Peyer's patch (tissue), 4 donors: ENCODE measurements at places on chromosomes 5 and 9. TPM values are rescaled to one million over a fixed set of nuclear protein-coding genes. Genes with fewer than 3 reads are reported as not detected.

DNA sequence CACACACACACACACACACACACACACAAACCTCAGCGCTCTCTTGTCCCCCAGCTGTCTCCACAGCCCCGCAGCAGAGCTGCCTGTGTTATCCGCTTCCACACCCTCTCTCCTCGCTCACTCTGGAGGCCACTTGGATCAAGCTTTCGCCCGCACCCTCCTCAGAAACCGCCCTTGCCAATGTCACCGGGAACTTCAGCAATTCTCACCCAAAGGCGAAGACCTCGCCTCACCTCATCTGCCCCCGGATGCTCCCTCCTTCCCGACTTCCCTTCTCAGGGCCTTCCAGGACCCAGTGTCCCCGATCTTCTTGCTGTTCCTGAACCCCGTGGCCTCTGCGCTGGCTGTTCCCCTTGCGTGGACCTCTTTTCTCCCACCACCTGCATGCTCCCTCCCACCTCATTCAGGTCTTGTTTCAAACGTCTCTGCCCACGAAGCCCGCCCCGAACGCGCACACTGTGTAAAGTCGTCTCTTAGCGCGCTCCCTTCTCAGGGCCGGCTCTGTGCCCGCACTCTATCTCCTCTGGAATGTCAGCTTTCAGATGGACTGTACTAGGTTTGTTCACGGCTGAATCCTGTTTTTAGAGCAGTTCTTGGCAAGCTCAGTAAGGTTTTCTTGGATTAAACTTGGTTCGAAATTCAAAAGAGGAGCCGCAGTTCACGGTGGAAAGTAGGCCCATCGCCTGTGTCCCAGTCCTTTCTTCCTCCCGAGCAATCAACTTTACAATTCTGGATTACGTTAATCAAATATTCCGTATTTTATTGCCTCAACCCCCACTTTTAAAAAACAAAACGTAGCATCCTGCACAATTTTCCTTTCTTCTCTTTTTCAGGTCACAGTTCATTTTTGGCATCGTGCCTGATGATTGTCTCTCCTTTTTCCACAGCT lies 1.0 kb upstream of the TRIM7 start:
- peak overlapping the region; percentile 76 for H3K27ac ChIP-seq
- DNase-seq, result peak; percentile 53
- H3K27me3 ChIP-seq, result no peaks in the 10 kb centered on the region
- H3K36me3 ChIP-seq, result no peaks in the 10 kb centered on the region
- H3K4me1 ChIP-seq, result peaks cover 3% of the 10 kb centered on the region

The TBC1D9B gene
- 175 TPM for total RNA-seq

DNA sequence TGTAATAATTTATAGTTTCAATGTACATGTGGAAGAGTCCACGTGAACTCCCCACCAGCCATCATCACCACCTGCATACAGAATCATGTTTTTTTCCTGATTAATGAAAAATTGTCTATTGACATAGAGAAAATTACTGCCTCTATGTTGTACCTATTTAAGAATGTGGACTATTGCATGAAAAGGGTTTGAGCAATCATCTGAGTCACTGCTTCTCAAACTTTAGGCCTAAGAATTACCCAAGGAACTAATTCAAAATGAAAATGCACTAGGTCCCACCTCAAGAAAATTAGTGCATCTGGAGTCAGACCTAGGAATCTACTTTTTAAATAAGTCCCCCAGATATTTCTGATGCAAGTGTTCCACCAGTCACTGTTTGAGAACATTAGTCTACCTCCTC lies 709.3 kb downstream of the MAT2B start:
- H3K4me1 ChIP-seq, result no peaks in the 10 kb centered on the region
- no peaks in the 10 kb centered on the region for H3K36me3 ChIP-seq
- no peaks in the 10 kb centered on the region for H3K27me3 ChIP-seq
- DNase-seq, result no peak
- H3K27ac ChIP-seq, result no peak overlapping the region
- H3K4me3 ChIP-seq, result no peak overlapping the region

- H3K27ac ChIP-seq, result no peak overlapping the region
- H3K4me1 ChIP-seq, result no peaks in the 10 kb centered on the region
- DNase-seq, result no peak
- H3K4me3 ChIP-seq, result no peak overlapping the region
These were observed 64.1 kb upstream of the RAD23B start for GRCh38 chr9:107218829-107219485.

DNA sequence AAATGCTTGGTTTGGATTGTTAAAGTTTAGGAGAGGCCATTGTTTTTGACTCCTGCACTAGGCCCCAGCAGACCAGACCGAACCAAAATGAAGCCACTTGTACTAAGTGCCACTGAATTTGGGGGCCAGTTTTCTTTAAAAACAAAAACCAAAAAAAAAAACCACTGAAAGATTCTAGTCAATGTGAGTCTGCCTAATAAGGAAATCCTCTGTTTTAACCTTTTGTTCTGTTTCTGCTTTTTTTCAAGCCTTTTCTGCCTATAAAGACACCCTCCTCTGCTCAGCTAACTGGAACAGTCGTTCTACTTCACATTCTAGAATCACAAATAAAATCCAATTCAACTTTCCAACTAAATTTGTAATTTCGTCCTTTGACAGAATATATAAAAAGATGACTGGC lies 64.9 kb downstream of the SERINC5 start:
- H3K4me3 ChIP-seq, result no peak overlapping the region
- DNase-seq, result no peak
- H3K27ac ChIP-seq, result peak overlapping the region; percentile 39
- H3K36me3 ChIP-seq, result no peaks in the 10 kb centered on the region

GRCh38 chr5:168683247-168683926 lies 104.2 kb upstream of the PANK3 start:
- no peaks in the 10 kb centered on the region for H3K36me3 ChIP-seq
- no peak overlapping the region for H3K27ac ChIP-seq
- no peak overlapping the region for H3K4me3 ChIP-seq

The INSL4 gene
- not detected for total RNA-seq

GRCh38 chr9:33041432-33042188 lies 16.5 kb downstream of the DNAJA1 start:
- H3K36me3 ChIP-seq, result no peaks in the 10 kb centered on the region
- H3K4me3 ChIP-seq, result no peak overlapping the region
- H3K4me1 ChIP-seq, result no peaks in the 10 kb centered on the region
- DNase-seq, result no peak
- no peak overlapping the region for H3K27ac ChIP-seq
- H3K27me3 ChIP-seq, result no peaks in the 10 kb centered on the region

GRCh38 chr5:167147879-167148278 lies 1143.6 kb upstream of the WWC1 start:
- no peak overlapping the region for H3K27ac ChIP-seq
- no peaks in the 10 kb centered on the region for H3K27me3 ChIP-seq
- no peak for DNase-seq
- H3K36me3 ChIP-seq, result no peaks in the 10 kb centered on the region

DNA sequence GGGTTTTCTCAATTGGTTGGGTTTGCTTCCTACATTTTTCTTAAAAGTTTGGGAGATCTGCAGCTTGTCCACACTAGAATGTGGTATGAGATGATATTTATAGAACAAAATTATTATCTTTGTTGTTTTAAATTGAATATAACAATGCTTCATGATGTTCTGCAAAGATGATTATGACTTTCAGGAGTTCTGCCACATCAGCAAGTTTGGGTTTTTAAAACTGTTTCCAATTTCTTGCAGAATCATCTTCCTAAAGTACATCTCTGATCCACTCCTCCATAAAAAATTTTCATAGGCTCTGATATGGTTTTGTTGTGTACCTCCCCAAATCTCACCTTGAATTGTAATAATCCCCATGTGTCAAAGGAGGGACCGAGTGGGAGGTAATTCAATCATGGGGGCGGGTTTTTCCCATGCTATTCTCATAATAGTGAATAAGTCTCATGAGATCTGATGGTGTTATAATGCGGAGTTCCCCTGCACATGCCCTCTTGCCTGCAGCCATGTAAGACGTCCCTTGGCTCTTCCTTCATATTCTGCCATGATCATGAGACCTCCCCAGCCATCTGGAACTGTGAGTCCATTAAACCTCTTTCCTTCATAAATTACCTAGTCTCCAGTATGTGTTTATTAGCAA lies 119.1 kb upstream of the PTGER4 start:
- no peaks in the 10 kb centered on the region for H3K4me1 ChIP-seq
- H3K27me3 ChIP-seq, result no peaks in the 10 kb centered on the region
- no peak for DNase-seq
- H3K36me3 ChIP-seq, result no peaks in the 10 kb centered on the region
- H3K4me3 ChIP-seq, result no peak overlapping the region

GRCh38 chr5:138212828-138213160 lies 329 bp downstream of the CDC23 start:
- peaks cover 4% of the 10 kb centered on the region for H3K4me1 ChIP-seq
- H3K36me3 ChIP-seq, result no peaks in the 10 kb centered on the region
- peak overlapping the region; percentile 76 for H3K27ac ChIP-seq
- H3K27me3 ChIP-seq, result no peaks in the 10 kb centered on the region

DNA sequence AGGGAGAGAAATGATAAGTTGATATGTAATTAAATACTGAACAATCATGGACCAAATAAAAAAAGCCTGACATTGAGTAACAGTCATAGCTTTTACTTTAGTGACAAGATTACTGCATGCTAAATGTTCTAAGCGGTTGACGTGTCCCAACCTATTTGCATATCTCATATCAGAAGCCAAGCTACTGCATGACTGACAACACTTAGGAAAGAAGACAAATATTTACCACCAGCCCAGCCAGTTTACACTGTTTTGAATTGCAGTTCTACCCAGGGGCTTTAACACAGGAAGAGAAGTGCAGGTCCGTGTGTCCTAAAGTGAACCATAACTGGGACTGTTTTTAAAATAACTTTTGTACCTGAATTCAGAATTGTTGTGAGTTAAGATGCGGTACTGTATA lies 219.9 kb downstream of the PRDM9 start:
- H3K36me3 ChIP-seq, result no peaks in the 10 kb centered on the region
- no peaks in the 10 kb centered on the region for H3K27me3 ChIP-seq
- no peak overlapping the region for H3K4me3 ChIP-seq
- no peak for DNase-seq

GRCh38 chr5:123545506-123545905 lies 33.5 kb downstream of the CSNK1G3 start:
- H3K36me3 ChIP-seq, result no peaks in the 10 kb centered on the region
- H3K27me3 ChIP-seq, result no peaks in the 10 kb centered on the region
- H3K27ac ChIP-seq, result no peak overlapping the region
- H3K4me1 ChIP-seq, result no peaks in the 10 kb centered on the region
- H3K4me3 ChIP-seq, result no peak overlapping the region

- no peaks in the 10 kb centered on the region for H3K36me3 ChIP-seq
- DNase-seq, result no peak
- H3K4me1 ChIP-seq, result no peaks in the 10 kb centered on the region
These were observed 138.0 kb upstream of the KCNN2 start for GRCh38 chr5:114223866-114224265.

DNA sequence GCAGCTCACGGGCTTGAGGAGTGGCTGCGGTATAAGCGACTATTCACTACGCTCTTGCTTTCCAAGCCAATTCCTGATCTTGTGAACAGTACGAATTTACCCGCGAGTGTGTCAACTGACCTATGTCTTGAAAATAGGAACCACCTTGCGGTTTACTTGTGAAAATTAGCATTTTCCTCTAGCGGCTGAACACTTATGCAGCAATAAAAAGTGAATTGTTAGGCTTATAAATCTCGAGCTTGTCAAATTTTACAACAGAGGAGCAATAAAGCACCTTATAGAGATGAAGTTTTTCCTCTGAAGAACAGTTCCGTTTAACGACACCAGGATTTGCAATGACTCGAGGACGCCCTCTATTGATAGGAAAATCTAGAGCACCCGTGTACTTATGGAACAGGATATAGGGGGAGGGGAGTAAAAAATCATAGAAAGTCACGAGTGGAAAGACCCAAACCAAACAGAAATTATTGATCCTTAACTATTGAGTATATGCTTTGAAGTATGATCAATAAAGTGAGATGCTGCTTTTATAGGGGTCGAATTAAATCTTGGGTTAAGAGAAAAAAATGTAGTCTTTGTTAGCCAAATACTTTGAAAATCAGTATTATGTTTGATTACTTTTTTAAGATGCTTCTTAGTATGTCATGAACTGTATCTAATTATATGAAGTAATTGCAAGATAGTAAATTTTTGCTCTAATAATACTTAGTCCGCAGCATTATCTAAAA lies 1.9 kb upstream of the RGMB start:
- H3K36me3 ChIP-seq, result no peaks in the 10 kb centered on the region
- no peaks in the 10 kb centered on the region for H3K27me3 ChIP-seq
- H3K27ac ChIP-seq, result peak overlapping the region; percentile 57
- H3K4me3 ChIP-seq, result peak overlapping the region; percentile 61
- DNase-seq, result peak; percentile 87

DNA sequence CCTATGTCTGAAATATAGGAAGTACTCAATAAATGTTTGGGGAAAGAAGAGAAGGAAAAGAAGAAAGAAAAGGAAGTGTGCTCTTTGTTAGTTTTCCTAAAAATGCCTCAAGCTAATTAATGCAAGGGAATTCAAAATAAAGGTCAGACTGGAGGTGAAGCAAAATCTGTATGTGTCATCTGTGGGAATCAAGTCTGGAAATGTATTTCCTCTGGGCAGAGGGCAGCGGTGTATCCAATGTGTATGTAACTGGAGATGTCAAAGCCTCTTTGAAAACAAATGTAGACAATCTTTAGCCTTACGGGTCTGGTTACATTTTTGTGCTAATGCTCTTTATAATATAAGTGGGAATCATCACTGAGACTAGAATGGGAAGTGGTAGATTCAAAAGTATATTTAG lies 471.4 kb downstream of the MAN2A1 start:
- no peaks in the 10 kb centered on the region for H3K27me3 ChIP-seq
- no peaks in the 10 kb centered on the region for H3K4me1 ChIP-seq
- no peak overlapping the region for H3K27ac ChIP-seq
- no peaks in the 10 kb centered on the region for H3K36me3 ChIP-seq
- no peak for DNase-seq

GRCh38 chr5:9456435-9457042 lies 89.3 kb downstream of the SEMA5A start:
- H3K27me3 ChIP-seq, result no peaks in the 10 kb centered on the region
- H3K4me3 ChIP-seq, result no peak overlapping the region
- H3K27ac ChIP-seq, result no peak overlapping the region

DNA sequence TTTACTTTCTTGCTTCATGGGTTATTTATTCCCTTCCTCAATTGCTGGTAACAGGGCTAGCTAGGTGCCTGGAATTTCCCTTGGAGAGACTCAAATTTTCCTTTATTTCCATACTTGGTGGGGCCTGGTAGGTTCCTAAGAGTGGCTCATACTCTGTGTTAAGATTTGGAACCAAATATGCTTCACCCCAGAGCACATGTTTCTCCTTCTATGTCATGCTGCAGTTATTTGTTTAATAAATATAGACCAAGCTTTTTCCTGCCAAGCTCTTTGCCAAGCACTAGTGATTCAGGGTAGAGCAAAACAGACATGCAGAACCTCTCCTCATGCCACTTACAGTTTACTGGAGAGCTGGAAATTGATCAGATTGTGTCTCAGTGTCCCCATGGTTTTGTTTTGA lies 290.3 kb upstream of the SGCD start:
- H3K27me3 ChIP-seq, result no peaks in the 10 kb centered on the region
- H3K4me3 ChIP-seq, result no peak overlapping the region
- no peaks in the 10 kb centered on the region for H3K36me3 ChIP-seq

- no peak for DNase-seq
- no peaks in the 10 kb centered on the region for H3K27me3 ChIP-seq
- no peak overlapping the region for H3K4me3 ChIP-seq
- no peaks in the 10 kb centered on the region for H3K36me3 ChIP-seq
- H3K27ac ChIP-seq, result no peak overlapping the region
These were observed 52.6 kb upstream of the RUFY1 start for GRCh38 chr5:179497636-179498340.

The C5orf52 gene
- total RNA-seq, result not detected

The LSM11 gene
- total RNA-seq, result 3.7 TPM
